CD8-positive, alpha-beta memory T cell (primary cell): ENCODE measurements at places on chromosomes 12 and 14.

DNA sequence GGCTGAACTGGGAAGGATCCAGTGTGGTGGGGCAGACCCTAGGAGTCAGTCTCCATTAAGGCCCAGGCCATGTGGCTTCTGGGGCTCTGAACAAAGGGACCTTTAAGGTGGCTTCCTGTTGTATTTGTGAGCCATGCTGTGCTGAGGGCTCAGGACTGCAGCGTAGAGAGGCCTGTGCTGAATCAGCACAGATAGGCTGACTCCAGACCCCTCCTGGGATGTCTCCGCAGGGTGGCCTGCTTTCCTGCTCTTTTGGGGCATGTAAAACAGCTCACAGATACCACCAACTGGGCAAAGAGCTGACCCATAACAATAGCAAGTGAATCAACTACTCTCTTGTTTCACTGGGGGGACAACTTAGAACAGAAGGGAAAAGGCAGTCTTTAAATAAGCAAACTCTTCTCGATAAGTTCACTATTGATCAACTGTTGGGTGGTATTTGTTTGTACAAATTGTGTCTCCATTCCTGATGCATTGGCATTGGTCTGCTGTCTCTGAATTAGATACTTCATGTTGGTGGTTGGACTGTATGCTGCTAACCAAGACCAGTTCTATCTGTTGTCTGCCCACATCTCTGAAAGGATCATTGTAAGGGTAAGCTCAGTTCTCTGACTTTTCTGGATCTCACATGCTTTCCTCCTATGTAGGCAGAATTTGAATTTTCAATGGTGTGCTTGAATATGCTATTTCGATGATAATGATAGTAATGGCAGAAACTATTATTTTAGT lies 71.8 kb downstream of the MYRFL start:
- DNase-seq, result no peak

DNA sequence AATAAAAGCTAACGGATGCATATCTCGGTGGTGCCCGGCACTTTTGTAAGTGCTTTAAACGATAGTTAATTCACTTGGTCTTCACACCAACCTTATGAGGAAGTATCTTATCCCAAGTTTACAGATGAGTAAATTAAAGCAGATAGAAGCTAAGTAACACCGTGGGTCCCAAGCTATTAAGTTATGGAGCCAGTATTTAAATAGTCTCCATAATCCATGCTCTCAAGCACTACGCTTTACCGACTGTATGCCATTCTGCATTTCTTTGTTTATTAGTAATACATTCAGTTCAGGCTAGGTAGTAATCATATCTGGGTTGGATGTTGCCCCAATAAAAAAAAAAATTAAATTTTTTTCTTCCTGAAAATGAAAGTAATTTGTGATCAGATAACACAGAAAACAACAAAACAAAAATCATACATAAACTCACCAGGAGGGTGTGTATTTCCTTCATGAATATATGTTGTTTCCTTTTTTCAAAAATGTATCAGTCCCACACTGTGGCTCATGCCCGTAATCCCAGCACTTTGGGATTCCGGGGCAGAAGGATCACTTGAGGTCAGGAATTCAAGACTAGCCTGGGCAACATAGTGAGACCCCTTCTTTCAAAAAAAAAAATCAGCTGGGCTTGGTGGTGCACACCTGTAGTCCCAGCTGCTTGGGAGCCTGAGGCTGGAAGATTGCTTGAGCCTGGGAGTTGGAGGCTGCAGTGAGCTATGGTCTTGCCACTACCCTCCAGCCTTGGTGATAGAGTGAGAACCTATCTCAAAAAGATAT lies 1.4 kb upstream of the M6PR start:
- DNase-seq, result peak; percentile 50

DNA sequence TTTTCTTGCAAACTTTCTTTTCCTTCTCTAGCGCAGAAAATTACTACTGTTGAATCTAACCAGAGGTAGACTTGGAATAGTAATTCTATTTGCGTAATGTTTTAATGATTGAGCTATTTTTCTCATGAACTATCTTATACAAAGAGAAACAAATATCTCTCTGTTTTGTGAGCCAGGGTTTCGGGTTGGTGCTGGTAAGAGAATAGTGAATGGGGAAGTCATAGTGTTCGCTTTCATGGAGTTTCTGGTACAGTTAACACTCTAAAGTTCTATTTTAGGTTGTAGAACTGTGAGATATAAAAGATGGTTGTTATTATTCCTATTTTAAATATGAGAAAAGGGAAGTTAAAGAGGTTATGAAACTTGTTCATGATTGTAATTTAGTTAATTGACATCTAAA lies 6.6 kb downstream of the CLEC1B start:
- DNase-seq, result no peak

- peak; percentile 60 for DNase-seq
Measured at GRCh38 chr12:124713436-124714082, 146.1 kb upstream of the NCOR2 start.

DNA sequence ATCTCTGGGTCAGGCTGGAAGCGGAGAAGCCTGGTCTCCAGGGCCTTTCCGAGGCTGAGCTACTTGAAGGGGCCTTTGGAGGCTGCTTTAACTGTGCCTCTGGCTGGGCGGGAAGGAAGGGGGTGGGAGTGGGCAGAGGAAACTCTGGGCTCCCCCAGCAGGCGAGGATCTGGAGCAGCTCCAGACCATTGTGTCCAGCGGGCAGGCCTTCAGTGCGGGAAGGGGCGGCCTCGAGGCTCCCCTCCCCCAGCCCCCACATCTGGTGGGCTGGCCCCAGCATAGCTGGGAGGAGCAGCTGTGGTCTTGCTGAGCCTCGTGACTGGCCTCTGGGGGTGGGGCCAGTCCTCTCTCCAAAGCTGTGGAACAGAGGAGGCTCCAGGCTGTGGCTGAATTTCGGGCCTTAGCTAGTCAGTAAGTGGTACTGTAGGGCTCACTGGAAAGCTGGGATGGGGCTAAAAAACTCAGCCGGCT lies 3.4 kb downstream of the TAMALIN start:
- DNase-seq, result no peak

GRCh38 chr14:91299121-91300115 lies 54.9 kb upstream of the GPR68 start:
- no peak for DNase-seq

DNA sequence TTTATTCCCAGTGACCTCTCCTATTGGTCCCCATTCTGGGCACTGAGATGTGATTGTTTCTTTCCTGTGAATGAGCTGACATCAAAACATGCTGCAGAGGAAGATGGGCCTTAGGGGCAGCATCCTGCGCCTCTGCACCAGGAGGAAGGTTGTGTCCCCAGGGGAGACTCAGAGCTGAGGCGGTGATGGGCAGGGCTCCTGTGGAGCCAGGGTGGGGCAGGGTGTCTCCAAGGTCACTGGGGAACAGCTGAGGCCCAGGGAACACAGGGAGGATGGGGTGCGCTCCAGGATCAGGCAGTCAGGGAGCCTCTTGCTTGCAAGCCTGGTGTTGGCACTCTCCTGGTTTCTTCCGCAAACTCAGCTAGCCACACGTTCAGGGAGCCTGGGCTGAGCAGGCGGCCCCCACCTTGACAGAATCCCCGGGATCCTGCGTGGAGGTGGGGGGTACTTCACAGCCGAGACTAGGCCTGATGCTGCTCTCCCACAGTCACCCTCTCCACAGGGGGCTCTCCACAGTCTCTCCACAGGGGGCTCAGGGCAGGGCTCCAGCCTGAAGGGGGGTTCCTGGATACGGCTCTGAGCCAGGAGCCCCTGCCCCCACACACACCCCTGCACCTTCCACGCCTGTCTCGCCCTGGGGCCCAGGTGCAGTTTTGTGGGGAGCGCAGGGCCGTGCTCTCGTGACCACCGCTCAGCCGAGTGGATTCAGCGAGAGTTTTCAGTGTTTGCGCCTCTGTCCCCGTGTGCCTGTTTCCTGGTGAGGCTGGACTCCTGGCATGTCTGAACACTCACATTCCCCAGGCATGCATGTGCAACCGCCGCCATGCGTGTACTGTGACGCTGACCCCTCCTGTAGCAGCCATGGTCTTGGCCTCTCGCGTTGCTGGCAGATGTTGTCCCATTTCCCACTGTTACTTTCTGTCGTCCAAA lies 264.7 kb downstream of the SEC23A start:
- DNase-seq, result no peak

GRCh38 chr12:25557830-25558436 lies 4.8 kb upstream of the LMNTD1 start:
- no peak for DNase-seq
